Endothelial cell (in vitro differentiated cells): ENCODE measurements at places on chromosomes 4 and X.
A peak's percentile ranks its signal among the peaks of the same experiment; 100 is the strongest.

- H3K27me3 ChIP-seq: no peaks in the 10 kb centered on the region
- no peak overlapping the region for H3K27ac ChIP-seq
- H3K4me3 ChIP-seq: no peak overlapping the region
- H3K36me3 ChIP-seq: no peaks in the 10 kb centered on the region
- no peaks in the 10 kb centered on the region for H3K4me1 ChIP-seq
- DNase-seq: no peak
Measured at GRCh38 chr4:92172203-92172602, 131.6 kb upstream of the GRID2 start.

DNA sequence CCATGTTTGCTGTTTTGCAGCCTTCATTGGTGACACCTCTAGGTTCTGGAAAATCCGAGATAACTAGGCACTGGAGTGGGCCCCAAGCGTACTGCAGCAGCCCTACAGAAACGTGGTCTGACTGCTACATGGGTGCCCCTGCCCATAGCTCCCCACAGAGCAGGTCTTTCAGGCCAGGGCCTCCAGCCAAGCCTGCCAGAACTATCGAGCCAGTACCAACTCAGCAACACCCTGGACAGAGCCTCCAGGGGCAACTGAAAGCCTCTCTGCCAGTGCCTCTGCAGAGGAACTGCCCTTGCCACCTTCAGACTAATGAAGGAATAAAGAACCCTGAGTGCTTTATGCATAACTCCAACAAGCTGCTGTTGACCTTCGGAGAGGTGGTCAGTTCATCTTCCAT is 111.1 kb upstream of the PPP3CA start:
- no peaks in the 10 kb centered on the region for H3K4me1 ChIP-seq
- no peak overlapping the region for H3K4me3 ChIP-seq
- DNase-seq: no peak
- no peaks in the 10 kb centered on the region for H3K36me3 ChIP-seq
- H3K27ac ChIP-seq: no peak overlapping the region
- H3K27me3 ChIP-seq: peaks cover 1% of the 10 kb centered on the region

DNA sequence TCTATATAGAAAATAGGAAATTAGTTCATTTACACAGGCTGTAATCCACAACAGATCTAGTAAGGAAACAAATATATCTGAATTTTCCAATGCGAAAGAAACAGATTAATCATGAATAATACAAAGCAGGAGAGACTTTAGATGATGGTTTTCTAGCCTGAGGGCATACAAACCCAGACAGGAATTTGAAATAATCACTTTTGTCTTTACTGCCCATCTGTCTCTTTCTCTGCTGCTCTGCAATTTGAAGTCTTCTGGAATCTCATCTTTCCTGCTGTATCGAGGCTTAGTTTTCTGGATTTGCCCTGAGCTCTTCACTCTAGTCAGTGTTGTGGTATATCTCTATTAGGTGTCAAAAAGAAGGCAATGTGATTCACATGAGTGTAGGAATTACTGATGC is 711.8 kb upstream of the FAM241A start:
- H3K27me3 ChIP-seq: no peaks in the 10 kb centered on the region
- H3K4me3 ChIP-seq: no peak overlapping the region

- H3K36me3 ChIP-seq: peaks cover 23% of the 10 kb centered on the region
- H3K4me1 ChIP-seq: peaks cover 18% of the 10 kb centered on the region
- H3K27ac ChIP-seq: no peak overlapping the region
- H3K27me3 ChIP-seq: peaks cover 16% of the 10 kb centered on the region
- DNase-seq: no peak
- H3K4me3 ChIP-seq: no peak overlapping the region
Measured at GRCh38 chr4:340011-340410, 2.4 kb downstream of the ZNF141 start.

GRCh38 chrX:68433155-68433980 is at the start of gene OPHN1:
OPHN1 (minus strand) TSS chrX:68433495; CDS start chrX:68433020, 475 bp downstream.
- peak; percentile 59 for DNase-seq
- peaks cover 6% of the 10 kb centered on the region for H3K36me3 ChIP-seq
- peak within 1 kb of the TSS; percentile 92 for H3K27ac ChIP-seq
- H3K4me3 ChIP-seq: peak within 1 kb of the TSS; percentile 96

DNA sequence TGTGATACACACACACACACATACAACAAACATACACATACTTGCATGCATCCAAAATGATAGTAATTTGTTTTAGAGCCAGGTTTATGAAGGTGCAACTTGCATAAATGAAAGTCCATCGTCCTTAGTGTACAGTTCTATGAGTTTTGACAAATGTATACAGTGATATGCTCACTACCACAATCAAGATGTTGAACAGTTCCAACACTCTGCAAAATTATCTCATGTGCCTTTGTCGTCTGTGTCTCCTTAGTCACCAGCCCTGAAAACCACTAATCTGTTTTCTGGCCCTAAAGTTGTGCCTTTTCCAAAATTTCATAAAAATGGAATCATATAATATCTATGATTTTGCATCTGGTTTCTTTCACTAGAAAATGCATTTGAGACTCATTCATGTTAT is 67.8 kb upstream of the ANXA3 start:
- H3K27ac ChIP-seq: no peak overlapping the region
- H3K4me1 ChIP-seq: peaks cover 30% of the 10 kb centered on the region

- H3K36me3 ChIP-seq: no peaks in the 10 kb centered on the region
- no peak overlapping the region for H3K4me3 ChIP-seq
- no peak for DNase-seq
- H3K27me3 ChIP-seq: no peaks in the 10 kb centered on the region
- H3K27ac ChIP-seq: no peak overlapping the region
Measured at GRCh38 chr4:162727232-162727631, 439.5 kb downstream of the NAF1 start.

- H3K36me3 ChIP-seq: no peaks in the 10 kb centered on the region
- no peak for DNase-seq
- no peak overlapping the region for H3K4me3 ChIP-seq
- H3K27me3 ChIP-seq: no peaks in the 10 kb centered on the region
Measured at GRCh38 chr4:130238121-130238520, 1142.2 kb downstream of the C4orf33 start.

GRCh38 chrX:141468940-141469339 is 115.6 kb downstream of the SPANXA1 start:
- H3K36me3 ChIP-seq: no peaks in the 10 kb centered on the region
- DNase-seq: no peak
- H3K27ac ChIP-seq: no peak overlapping the region
- H3K27me3 ChIP-seq: no peaks in the 10 kb centered on the region
- H3K4me1 ChIP-seq: no peaks in the 10 kb centered on the region

DNA sequence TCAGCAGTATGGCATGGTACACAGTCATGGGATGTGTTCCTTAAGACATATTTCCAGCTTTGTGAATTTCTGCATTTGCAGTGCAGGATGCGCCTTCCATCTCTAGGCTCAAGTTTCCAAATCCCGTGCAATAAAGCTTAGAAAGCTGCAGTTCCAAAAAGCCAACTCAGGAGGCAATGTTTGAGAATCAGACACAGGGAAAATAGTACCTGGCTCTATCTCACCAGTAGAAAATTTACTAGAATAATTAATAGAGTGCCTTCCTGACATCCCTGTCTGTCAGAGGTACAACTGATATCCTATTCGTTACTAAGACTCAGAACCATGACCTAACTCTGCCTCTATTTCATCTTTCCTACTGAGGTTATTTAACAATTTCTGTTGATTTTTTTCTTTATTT is 1333.0 kb downstream of the PCDH19 start:
- no peak overlapping the region for H3K4me3 ChIP-seq
- no peaks in the 10 kb centered on the region for H3K4me1 ChIP-seq
- no peaks in the 10 kb centered on the region for H3K27me3 ChIP-seq
- DNase-seq: no peak

DNA sequence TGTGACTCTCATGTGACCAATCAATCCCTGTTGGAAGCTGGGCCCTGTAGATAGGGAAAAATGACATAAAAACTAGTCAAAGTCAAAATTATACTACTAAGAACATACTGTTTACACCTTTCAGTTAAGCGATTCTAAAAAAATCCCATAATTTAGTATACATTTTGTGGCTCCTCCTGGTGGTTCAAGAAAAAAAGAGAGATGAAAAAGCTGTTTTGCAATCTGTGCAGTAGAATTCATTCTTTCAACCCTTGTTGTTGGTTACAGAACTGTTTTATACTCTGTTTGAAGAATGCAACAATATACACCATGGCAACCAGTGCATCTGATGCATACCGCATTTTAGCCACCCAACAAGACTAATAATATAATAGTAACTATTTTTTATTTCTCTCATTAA is 66.8 kb upstream of the ANK2 start:
- no peak overlapping the region for H3K27ac ChIP-seq
- no peaks in the 10 kb centered on the region for H3K27me3 ChIP-seq
- no peak for DNase-seq
- no peaks in the 10 kb centered on the region for H3K36me3 ChIP-seq
- H3K4me3 ChIP-seq: no peak overlapping the region

- H3K27ac ChIP-seq: no peak overlapping the region
- DNase-seq: no peak
- no peaks in the 10 kb centered on the region for H3K4me1 ChIP-seq
- H3K27me3 ChIP-seq: peaks cover 7% of the 10 kb centered on the region
- no peak overlapping the region for H3K4me3 ChIP-seq
Measured at GRCh38 chr4:7398104-7398423, 36.7 kb downstream of the PSAPL1 start.

DNA sequence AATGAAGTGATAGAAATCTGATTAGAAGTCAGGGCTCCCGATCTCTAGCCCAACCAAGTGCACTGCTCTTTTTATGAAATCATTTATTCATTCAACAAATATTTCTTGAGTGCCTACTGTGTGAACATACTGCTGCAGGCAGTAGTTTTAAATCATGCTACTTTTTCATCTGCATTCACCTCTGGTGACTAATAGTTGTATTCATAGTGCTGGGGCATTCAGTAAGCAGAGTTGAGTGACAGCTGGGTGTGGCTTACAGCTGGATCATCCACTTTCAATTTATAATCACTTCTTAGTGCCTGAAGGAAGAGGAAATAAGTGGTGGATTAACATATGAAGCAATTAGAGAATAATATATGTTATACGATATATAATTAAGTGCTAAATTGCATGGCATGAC is 94.1 kb upstream of the HPRT1 start:
- no peak overlapping the region for H3K4me3 ChIP-seq
- H3K27ac ChIP-seq: no peak overlapping the region
- no peaks in the 10 kb centered on the region for H3K4me1 ChIP-seq
- H3K27me3 ChIP-seq: no peaks in the 10 kb centered on the region
- DNase-seq: no peak
- H3K36me3 ChIP-seq: no peaks in the 10 kb centered on the region

DNA sequence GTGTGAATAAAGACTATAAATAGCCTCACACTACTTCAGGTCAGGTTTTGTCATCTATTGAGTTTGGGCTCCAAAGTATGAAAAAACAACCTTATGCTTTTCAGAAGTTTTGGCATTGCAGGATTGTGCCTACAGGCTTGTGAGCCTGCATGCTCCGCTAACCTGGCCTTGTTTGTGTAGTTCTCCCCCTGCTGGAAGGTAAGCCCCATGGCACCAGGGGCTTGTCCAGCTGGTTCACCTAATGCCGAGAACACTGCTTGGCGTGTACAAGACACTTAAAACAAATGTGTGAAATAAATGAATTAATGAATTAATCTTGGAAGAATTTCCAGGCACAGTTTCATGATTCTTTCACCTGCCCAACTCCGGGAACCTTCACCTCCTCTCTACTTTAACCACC is 1.8 kb upstream of the HSD17B10 start:
- no peak overlapping the region for H3K4me3 ChIP-seq
- H3K27ac ChIP-seq: no peak overlapping the region
- peaks cover 5% of the 10 kb centered on the region for H3K27me3 ChIP-seq
- peak; percentile 51 for DNase-seq
- no peaks in the 10 kb centered on the region for H3K36me3 ChIP-seq

DNA sequence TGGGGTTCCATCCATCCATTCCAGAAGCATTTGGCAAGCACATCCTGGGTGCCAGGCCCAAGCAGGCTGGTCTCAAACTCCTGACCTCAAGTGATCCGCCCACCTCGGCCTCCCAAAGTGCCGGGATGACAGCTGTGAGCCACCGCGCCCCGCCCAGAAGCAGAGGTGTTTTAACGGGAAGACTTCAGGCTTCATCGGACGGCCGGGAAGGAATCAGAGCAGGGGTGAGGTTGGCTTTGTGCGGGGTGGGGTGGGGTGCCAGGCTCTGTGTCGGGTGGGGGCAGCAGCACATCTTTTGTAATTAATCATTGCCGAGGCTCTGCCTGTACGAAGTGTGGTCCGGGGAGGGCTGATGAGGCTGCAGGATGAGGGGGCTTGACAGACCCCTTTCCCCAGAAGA is 5.1 kb upstream of the SLC25A6 start:
- DNase-seq: no peak
- peaks cover 20% of the 10 kb centered on the region for H3K36me3 ChIP-seq
- peaks cover 18% of the 10 kb centered on the region for H3K27me3 ChIP-seq
- no peak overlapping the region for H3K27ac ChIP-seq
- no peak overlapping the region for H3K4me3 ChIP-seq

DNA sequence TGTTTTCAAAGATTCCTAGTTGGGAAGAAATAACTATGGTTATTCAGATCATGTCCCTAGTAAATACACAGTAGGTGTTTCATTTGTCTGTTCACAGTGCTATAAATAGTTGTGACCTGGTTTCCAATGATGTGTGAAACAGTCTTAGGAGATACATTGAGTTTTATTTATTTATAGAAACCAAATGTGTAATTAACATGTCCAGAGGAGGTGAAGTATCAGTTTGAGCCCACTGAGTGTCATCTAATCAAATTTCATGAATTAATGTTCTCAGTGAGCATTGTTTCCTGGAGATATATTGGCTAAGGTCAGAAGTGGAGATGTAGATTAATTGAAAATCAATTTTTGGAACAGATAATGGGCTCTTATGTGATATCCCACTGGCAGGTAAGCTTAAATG is 996.3 kb downstream of the FSTL5 start:
- DNase-seq: no peak
- H3K4me3 ChIP-seq: no peak overlapping the region
- no peak overlapping the region for H3K27ac ChIP-seq
- H3K36me3 ChIP-seq: no peaks in the 10 kb centered on the region
- no peaks in the 10 kb centered on the region for H3K4me1 ChIP-seq

DNA sequence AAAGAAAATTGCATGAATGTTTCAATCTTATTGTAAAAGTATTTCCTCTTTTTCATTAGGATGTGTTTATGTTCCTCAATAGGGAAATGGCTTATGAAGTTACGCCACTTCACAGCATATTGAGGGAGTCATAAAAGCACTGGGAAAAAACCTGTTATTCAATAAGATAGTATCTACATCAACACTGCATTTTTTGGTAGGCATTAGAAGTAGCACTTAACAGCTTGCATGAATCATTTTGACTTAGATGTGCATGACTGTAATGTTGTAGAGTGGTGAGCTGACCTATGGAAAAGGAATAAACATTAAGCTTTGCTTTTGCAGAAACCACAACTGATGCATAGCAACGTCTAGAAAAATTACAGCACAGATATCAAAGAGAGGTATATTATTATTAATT is 111.2 kb upstream of the GRXCR1 start:
- no peaks in the 10 kb centered on the region for H3K27me3 ChIP-seq
- H3K27ac ChIP-seq: no peak overlapping the region
- no peaks in the 10 kb centered on the region for H3K36me3 ChIP-seq
- DNase-seq: no peak

DNA sequence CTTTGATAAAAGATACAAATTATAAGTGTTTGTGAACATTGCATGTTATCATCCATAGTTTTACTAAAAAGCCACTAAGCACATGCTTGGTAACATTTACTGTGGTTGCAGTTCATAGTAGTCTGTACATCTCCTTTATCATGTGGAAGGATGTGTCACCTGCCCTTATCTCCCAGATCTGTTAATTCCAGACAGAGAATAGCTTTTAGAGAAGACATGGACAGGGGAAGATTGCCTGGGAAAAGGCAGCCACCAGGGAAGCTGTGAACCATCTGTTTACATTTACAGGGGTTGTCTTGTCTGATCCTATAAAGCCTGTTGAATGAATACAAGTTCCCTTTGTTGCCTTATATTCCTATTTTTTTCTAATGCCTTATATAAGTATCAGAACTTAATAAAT is 396.0 kb downstream of the FAT4 start:
- H3K27ac ChIP-seq: no peak overlapping the region
- DNase-seq: no peak
- no peaks in the 10 kb centered on the region for H3K36me3 ChIP-seq
- no peaks in the 10 kb centered on the region for H3K27me3 ChIP-seq
- no peak overlapping the region for H3K4me3 ChIP-seq
